ENCODE measurements at places on chromosomes 1 and 21. TPM values are rescaled to one million over a fixed set of nuclear protein-coding genes. Genes with fewer than 3 reads are reported as not detected.

- no peak for DNase-seq
These were observed 537.3 kb downstream of the KCNT2 start for GRCh38 chr1:196070940-196071339.

GRCh38 chr1:197688233-197688632 lies 87.0 kb downstream of the DENND1B start:
- no peak for DNase-seq

DNA sequence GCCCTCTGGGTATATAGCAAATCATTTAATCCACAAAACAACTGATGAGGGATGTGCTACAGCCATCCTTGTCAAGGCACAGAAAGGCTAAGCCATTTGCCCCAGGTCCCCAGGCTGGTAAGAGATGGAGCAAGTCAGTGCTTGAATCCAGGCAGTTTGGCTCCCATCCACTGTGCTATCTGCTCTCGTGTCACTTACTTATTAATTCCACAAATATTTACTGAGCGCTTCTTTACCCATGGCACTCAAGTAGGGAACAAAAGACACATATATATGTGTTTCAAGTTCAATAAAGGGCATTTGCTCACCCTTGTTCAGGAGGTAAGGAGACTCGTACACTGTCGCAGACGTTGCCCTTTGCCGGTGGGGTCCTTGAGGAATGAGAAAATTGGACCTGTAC lies 38.6 kb upstream of the MPZL1 start:
- DNase-seq, result no peak

- no peak for DNase-seq
These were observed 102.9 kb downstream of the ACTL8 start for GRCh38 chr1:17857996-17858395.

The TMEM269 gene
- total RNA-seq, result not detected

The TRIM67 gene
- not detected for total RNA-seq
